PC-3 (cell line): ENCODE measurements at places on chromosomes 6 and 20. TPM values are rescaled to one million over a fixed set of nuclear protein-coding genes. Genes with fewer than 3 reads are reported as not detected.

DNA sequence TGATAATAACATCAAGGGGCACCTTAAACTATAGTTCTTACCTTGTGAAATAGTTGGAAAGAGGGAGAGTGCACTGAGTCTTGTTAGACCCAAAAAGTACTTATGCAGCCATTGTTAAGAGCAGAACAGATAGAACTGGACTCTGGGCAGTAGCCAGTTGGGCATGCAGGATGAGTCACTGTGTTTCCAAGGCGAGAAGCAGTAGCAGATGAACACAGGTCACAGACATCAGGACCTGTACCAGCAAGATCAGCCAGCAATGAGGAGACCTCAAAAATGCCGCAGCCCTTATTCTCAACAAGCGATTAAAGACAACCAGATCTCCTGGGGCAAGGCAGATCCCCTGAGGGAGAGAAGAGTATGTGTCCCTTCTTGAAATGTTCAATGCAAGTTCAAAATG, 79.0 kb downstream of the SAMD3 start:
- H3K27me3 ChIP-seq: no peaks in the 10 kb centered on the region
- H3K4me1 ChIP-seq: no peaks in the 10 kb centered on the region
- no peak overlapping the region for H3K4me3 ChIP-seq
- H3K27ac ChIP-seq: no peak overlapping the region
- H3K36me3 ChIP-seq: no peaks in the 10 kb centered on the region
- DNase-seq: no peak

DNA sequence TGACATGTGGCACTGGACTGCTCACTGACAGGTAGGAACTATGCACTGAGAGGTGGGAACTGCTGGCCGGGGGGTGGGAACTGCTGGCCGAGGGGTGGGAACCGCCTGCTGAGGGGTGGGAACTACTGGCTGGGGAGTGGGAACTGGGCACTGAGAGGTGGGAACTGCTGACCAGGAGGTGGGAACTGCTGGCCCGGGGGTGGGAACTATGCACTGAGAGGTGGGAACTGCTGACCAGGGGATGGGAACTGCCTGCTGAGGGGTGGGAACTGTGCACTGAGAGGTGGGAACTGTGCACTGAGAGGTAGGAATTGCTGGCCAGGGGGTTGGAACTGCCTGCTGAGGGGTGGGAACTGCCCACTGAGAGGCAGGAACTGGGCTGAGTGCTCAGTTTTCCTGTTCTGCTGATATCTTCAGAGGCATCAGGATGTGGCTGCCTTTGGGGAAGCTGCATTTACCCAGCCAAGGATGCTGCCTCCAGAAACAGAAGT, 90.2 kb downstream of the THBS2 start:
- H3K4me3 ChIP-seq: no peak overlapping the region
- no peaks in the 10 kb centered on the region for H3K27me3 ChIP-seq
- H3K4me1 ChIP-seq: peaks cover 11% of the 10 kb centered on the region; the same call in 1 of the 2 replicates

DNA sequence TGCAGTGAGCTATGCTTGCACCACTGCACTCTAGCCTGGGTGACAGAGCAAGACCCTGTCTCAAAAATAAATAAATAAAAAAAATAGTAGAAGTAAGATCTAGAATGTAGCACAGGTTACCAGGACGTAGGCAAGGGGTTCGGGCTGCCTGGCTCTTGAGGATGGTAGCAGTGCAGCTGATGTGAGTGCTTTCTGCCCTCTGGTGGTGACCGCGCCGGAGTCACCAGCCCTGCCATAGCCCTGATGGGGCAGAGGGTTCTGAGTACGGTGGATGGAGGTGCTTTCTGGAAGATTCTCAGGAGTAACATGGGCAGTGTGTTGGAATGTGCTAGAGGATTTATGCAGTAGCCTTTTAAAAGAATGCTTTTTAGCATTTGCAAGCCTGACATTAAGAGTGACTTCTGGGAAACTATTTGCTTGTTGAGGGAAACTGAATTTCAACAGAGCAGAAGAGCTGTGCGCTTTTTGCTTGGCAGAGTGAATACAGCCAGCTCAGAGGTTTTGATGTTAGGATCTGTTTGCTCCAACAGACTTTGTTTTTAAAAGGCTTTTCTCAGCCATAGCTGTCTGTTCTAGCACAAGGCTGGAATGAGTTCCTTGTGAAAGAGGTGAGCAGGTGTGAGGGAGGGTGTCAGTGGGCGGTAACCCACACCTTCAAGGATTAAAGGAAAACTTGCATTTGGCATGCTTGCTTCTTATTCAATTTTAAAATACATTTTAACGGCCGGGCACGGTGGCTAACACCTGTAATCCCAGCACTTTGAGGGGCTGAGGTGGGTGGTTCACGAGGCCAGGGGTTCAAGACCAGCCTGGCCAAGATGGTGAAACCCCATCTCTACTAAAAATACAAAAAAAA, 65.9 kb downstream of the PTPN1 start:
- DNase-seq: peak; percentile 68
- H3K36me3 ChIP-seq: peaks cover 54% of the 10 kb centered on the region
- H3K27me3 ChIP-seq: no peaks in the 10 kb centered on the region
- no peaks in the 10 kb centered on the region for H3K4me1 ChIP-seq

GRCh38 chr20:34190679-34191090, 50.5 kb upstream of the ASIP start:
- no peak overlapping the region for H3K4me3 ChIP-seq
- H3K27ac ChIP-seq: no peak overlapping the region
- peaks cover 26% of the 10 kb centered on the region for H3K27me3 ChIP-seq
- no peaks in the 10 kb centered on the region for H3K4me1 ChIP-seq
- DNase-seq: peak; percentile 84

DNA sequence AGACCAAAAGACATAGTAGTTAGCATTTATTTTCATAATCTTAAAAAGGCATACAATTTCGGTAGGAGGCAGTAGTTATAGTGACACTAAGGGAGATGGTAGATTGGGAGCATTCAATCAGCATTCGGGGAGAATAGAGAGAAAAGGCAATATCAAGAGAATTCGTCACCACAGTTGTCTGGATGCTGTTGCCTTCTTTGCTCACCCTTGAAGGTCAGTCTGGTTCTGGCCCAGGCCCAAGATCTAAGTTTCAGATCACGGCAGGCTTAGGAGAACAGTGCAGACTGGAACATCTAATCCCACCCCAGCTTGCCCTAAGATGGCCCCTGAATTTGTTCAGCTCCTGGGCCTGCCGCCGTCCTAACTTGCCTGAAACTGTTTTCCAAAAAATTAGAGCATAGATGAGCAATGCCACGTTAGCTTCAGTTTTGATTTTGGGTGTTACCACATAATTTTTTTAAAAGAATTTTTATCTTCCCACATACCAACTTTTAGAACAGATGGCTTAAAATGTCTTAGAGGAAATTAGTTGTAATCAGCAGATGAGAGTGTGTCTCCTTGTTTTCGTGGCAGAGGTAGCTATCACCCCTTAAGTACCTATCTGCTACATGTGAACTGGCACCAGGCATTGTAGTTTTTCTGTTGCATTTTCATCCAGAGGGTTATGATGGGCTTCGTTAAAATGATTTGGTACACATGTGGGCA, 8.3 kb upstream of the CEP85L start:
- H3K27me3 ChIP-seq: no peaks in the 10 kb centered on the region
- no peak overlapping the region for H3K4me3 ChIP-seq
- no peak for DNase-seq
- no peaks in the 10 kb centered on the region for H3K36me3 ChIP-seq
- no peak overlapping the region for H3K27ac ChIP-seq
- no peaks in the 10 kb centered on the region; the same call in 1 of the 2 replicates for H3K4me1 ChIP-seq

- no peaks in the 10 kb centered on the region for H3K27me3 ChIP-seq
- no peak for DNase-seq
- no peak overlapping the region for H3K4me3 ChIP-seq
- no peak overlapping the region for H3K27ac ChIP-seq
These were observed 51.0 kb downstream of the ABHD12 start for GRCh38 chr20:25339608-25340007.

- 0 out of 2 replicates have a peak overlapping the region, but pooled peaks have one; percentile 8 for H3K27ac ChIP-seq
- peak; percentile 75 for DNase-seq
- peaks cover 10% of the 10 kb centered on the region; the same call in 1 of the 2 replicates for H3K4me1 ChIP-seq
- H3K27me3 ChIP-seq: no peaks in the 10 kb centered on the region
These were observed 117.4 kb upstream of the PRDM1 start for GRCh38 chr6:105968603-105969333.

HCK gene
- total RNA-seq: not detected in 2 replicates
